HT1080 (cell line): ENCODE measurements at places on chromosomes 7 and 10.

DNA sequence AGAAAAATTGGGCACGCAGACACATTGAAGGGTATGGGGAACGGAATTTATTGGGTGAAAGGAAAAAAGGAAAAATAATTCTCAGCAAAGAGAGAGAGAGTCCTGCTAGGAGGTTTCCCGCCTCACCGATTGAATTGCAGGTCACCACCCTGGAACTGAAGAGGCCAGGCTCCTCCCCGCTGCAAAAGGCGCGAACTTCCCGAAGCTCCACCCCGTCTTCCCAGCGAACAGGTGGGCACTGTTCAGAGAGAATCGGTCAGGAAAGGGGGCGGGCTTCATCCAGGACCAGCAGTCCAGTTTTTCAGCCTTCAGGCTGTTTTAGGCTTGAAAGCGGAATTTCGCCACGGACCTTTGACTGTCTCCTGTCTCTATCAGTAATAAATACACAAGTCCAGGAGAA is 27.3 kb upstream of the CADPS2 start:
- no peak for DNase-seq

DNA sequence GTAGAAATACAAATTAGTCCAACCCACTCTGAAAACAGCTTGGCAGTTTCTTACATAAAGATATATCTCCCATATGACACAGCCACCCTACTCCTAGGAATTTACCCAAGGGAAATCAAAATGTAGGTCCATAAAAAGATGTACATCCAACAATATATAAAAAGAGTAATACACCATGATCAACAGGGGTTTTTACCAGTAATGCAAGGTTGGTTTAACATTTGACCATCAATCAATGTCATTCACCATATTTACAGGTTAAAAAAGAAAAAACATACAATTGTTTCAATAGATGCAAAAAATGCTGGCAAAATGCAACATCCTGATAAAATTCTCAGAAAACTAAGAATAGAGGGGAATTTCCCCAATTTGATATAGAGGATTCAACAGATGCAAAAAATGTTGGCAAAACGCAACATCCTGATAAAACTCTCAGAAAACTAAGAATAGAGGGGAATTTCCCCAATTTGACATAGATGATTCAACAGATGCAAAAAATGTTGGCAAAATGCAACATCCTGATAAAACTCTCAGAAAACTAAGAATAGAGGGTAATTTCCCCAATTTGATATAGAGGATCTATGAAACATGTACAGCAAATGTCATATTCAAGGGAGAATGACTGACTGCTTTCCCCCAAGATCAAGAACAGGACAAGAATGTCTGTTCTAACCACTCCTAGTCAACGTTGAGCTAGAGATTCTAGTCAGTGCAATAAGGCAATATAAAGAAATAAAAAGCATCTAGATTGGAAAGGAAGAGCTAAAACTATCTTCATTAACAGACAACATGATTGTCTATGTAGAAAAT is 13.7 kb downstream of the ADAP1 start:
- no peak for DNase-seq

- peak; percentile 36 for DNase-seq
These were observed 43.3 kb downstream of the GPR37 start for GRCh38 chr7:124722292-124722691.

- no peak for DNase-seq
These were observed 251.6 kb downstream of the ZWINT start for GRCh38 chr10:56109454-56109853.

GRCh38 chr10:79005126-79005810 is 63.5 kb upstream of the ZMIZ1 start:
- DNase-seq, result no peak
